ENCODE measurements at places on chromosomes 7 and 10.
A peak's percentile ranks its signal among the peaks of the same experiment; 100 is the strongest.

DNA sequence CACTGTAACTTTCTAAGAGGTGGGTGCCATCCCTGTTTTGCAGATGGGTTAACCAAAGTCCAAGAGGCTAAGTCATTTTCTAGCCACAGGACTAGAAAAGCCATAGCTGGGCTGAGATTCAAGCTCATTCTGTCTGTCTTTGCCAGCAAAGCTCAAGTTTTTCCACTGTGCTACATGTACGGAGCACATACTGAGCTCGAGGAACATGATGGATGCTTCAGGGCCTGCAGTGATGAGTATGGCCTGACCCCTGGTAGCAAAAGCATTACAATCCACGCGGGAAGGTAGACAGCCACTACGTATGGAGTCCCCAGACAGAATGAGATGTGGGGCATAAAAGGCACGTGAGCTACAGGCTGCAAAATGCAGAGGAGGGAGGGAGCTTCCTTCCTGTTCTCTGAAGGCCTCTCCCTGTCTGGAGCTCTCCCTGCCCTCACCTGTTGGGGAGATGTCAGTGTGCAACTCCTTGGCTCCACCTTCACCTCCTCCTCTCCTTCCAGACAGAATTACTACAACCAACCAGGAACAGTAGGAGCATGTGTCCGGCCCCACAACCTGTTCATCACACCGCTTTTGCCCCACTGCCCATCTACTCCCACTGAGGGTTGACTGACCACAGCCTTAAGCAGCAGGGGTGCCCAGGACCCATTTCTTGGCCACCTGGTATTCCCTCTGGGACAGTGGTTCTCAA is 16.4 kb downstream of the ITPRIP start:
- DNase-seq: no peak

- no peak for DNase-seq
Observed at GRCh38 chr7:152120776-152121175, 95.3 kb downstream of the GALNT11 start.

DNA sequence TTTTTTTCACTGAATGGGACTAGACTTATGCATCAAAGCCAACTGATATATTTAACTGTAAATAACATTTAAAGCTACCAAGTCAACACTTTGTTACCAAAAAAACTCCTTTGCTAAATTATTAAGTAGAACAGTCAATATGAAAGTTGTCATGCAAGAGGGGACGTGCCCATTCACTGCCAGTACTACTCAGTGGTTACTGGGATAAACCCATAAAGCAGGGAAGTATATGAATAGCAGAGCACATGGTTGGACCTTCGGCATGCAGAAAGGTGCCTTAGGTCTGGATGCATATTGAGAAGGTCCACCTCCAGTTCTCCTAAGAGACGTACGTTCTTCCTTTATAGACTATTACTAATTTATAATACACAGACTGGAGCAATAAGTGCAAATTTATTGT is 120.1 kb downstream of the SVOPL start:
- DNase-seq: no peak

DNA sequence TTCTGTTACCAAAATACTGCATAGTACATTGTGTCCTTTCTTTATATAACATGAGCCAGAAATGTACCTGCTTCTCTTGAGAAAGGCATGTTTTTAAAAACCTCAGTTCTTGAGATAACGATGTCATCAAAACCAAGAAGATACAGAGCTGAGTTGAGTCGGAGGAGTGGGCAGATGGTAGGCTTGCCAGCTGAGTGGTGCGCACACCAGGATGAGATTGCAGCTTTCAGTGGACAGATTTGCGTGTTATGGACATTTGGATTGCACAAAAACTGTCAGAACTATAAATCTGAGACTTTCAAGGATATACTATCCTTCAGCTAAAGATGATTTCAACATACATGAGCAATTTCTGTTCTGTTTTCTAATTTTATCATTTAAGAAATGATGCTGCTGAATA is 25.0 kb downstream of the PRKAR2B start:
- DNase-seq: no peak

DNA sequence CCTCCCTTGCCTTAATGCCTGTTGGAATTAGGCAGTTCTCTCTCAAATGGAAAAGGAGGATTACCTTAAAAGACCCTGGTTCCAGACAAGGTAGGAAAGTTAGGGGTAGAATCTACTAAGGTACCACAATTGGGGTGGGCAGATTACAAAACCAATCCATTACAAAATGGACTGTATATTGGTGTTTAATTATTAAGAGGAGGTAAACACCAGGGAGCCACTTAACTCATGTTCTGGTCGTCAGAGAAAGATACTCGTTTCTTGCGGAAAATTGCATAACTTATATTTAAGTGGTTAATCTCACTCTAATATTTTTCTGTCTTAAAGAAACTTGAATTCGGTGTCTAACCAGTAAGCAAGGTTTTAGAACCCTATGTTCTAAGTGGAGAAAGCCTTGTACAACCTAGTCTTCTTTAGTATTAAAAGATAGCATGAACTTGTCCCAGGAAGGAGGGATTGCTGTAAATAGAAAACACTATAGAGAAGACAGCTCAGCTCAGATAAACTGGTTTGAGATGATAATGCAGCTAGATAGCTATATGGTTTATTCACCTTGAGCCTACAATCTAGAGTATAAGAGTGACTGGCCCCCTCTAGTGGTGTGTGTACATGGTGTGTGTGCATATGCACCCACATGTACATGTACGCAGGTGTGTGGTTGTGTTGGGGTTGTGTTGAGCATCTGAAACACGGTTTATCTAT is 58.0 kb upstream of the STRIP2 start:
- no peak for DNase-seq

DNA sequence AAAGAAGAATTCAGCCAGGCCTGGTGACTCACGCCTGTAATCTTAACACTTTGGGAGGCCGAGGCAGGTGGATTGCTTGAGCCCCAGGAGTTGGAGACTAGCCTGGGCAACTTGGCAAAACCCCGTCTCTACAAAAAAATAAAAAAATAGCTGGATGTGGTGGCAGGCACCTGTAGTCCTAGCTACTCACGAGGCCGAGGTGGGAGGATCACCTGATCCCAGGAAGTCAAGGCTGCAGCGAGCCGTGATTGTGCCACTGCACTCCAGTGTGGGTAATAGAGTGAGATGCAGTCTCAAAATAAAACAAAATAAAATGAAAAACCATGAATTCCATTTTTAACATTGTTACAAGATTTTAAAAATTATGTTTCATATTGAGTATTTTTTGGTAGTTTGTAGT is 988.9 kb upstream of the ZNF722 start:
- no peak for DNase-seq

- DNase-seq: no peak
Observed at GRCh38 chr7:32177232-32177631, 107.0 kb upstream of the PDE1C start.

DNA sequence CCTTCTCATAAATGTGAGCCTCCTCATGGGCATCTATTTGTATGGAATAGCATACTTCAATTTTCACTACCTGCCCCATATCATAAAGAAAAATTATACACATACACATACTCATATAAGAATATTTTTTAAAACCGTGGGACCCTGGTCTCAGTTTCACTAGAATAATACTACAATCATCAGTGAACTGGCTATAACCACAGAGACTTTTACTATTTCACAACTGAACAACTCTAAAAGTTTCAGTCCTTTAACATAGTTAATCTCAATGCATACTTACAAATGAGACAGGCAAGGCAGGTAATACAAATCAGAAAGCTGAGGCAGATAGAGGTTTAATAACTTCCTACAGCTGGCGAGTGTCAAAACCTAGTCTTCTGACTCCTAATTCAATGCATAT is 83.1 kb downstream of the LRRN3 start:
- DNase-seq: no peak

DNA sequence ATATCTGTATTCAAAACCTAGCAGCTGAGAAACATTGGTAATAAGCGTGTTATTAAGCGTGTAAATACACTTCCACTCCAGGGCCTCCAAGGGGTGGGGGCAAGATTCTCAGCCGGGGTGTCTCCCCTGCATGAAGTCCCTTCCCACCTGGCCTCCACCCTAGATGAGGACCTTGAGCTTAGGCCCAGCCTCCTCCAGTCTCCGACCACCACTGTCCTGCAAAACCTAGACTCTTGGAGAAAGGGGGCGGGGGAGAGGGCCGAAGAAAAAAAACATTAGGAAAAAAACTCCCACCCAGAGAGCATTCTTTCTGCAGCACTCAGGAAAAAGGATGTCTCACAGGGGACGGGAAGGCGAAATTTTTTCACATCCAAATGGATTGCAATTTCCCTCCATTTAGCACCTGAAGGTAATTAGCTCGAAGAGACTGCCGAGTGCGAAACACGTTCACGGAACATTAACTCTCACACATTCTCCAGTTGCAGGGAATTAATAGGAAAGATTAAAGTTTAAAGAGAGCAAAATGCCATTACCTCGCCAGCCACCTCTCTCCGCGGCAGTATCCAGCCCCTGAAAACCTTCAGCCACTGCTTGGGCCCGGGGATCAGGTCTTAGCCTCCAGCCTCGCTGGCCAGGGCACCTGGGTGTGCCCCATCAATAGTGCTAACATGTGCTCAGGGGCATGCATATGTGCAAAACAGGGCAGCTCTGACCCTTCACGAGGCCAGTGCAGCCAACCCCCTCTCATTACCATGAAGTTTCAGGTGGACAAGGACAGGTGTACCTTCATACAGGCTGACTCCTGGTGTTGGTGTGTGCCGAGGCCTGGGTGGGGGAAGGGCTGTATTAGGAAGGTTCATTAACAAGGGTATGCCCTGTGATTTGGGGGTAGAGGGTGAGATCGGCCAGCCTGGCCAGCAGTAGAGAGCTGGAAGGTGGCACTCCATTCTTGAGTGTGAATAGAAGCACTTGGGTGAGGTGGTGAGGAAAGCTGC is 77.2 kb downstream of the HIF1AN start:
- no peak for DNase-seq

- DNase-seq: no peak
Observed at GRCh38 chr10:66329147-66329546, 596.7 kb upstream of the LRRTM3 start.

DNA sequence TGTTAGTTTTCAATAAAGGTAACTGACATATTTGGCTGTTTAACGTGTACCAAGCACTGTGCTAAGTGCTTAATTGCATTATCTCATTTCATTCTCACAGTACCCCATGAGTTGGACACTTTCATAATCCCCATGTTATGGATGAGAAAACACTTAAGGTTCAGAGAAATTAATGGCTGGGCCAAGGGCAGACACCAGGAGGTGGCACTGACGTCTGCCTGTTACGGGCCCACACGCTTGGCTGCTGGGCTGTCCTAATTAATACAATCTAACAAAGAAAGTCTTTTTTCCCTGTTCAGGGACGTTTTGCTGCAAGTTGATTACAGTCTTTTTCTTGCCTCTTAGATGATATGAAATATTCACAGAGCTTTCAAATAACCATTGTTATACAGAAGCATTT is 16.1 kb downstream of the DYDC2 start:
- no peak for DNase-seq

- DNase-seq: no peak
Observed at GRCh38 chr7:128869138-128869943, 6.7 kb downstream of the ATP6V1F start.

GRCh38 chr10:3393958-3394357 is 221.4 kb upstream of the PITRM1 start:
- no peak for DNase-seq

DNA sequence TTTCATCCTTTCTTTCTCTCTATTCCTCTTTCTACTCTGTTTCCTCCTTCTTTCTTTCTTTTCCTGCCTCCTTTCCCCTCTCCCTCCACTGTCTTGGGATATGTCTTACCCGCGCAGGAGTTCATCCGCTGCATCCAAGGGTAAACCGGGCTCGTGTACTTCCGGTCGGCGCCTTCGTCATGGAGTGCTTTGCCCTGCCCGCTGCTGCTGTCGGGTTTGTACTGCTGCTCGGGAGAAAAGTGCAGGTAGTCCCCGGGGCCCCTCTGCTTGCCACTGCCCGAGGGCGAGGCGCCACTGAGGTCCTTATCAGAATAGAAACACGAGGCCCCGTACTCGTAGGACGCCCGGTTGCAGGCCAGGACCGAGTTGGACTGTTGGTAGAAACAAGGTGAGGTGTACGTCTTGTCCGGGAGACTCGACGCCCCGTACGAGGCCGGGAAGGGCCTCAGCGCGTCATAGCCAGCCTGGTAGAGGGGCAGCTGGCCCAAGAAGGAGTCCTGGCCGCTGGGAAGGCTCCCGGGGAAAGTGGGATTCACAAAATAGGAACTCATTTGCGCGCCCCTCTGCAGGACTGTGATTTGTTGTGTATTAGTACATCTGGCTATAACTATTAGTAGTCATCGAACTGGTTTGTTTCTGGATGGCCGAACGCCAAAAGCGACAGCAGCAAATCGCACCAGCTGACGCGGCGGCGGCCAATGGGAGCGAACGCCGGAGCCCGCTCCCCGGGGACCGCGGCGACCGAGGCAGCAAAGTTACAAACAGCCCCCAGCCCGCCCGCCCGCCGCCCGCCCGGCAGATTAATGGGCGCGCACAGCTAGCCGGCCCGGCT is at the start of gene HOXA6:
TSS of gene HOXA6 (minus strand) at position 576 of the 832 bp plus-strand sequence. CDS start at position 551, 25 bp downstream.
- no peak for DNase-seq

DNA sequence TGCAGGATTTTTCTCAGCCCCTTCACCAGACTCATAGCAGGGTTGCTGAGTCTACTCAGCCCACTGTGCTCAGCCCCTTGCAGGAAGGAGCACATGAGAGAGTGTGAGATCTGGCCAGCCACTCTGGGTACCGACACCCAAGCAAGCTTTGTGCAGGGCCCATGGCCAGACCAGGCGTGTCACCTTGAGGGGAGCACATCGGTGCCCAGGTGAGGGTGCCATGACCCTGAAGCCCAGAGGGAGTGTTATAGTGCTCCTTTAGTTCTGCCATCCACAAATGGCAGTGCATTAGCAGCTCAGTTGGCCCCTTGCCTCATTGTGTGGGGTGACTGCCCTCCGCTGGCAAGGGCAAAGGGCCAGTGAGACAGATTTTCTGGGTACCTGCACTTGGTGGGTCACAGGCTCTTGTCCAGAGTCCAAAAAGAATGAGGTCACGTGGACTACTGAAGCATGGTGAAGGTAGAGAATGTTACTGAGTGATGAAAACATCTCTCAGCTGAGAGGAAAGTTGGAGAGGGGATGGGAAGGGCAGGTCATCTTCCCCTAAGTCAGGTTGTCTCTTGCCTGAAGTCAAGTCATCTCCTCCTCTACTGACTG is 181.8 kb downstream of the MACC1 start:
- no peak for DNase-seq

GRCh38 chr7:22762866-22763265 is 35.9 kb downstream of the IL6 start:
- no peak for DNase-seq

GRCh38 chr10:130762491-130762890 is 549.0 kb downstream of the TCERG1L start:
- no peak for DNase-seq

- DNase-seq: no peak
Observed at GRCh38 chr7:88377434-88377833, 70.7 kb upstream of the STEAP4 start.

- DNase-seq: peak; percentile 57
Observed at GRCh38 chr10:87504640-87505365, at the start of gene MINPP1. Gene MINPP1 (plus strand): TSS chr10:87504893. CDS start chr10:87504916, 23 bp downstream.

GRCh38 chr7:157041004-157041403 is 30.5 kb upstream of the MNX1 start:
- DNase-seq: no peak

All from D721Med (cell line).